ENCODE measurements at places on chromosomes 2 and 18.

DNA sequence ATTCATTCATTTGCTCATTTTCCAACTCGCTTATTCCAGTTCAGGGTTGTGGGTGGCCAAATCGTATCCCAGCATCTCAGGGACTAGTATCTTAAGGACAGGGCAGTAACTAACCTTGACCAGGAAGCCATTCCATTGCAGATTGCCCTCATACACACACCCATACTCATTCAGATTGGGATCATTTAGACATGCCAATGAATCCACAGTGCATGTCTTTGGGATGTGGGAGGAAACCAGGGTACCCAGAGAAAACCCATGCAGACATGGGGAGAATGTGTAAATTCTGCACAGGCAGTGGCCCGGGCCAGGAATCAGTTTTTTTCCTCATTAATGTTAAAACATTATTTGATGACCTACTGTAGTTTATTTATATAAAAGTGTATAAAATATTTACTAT lies 150.7 kb downstream of the USP34 start:
- DNase-seq = no peak

DNA sequence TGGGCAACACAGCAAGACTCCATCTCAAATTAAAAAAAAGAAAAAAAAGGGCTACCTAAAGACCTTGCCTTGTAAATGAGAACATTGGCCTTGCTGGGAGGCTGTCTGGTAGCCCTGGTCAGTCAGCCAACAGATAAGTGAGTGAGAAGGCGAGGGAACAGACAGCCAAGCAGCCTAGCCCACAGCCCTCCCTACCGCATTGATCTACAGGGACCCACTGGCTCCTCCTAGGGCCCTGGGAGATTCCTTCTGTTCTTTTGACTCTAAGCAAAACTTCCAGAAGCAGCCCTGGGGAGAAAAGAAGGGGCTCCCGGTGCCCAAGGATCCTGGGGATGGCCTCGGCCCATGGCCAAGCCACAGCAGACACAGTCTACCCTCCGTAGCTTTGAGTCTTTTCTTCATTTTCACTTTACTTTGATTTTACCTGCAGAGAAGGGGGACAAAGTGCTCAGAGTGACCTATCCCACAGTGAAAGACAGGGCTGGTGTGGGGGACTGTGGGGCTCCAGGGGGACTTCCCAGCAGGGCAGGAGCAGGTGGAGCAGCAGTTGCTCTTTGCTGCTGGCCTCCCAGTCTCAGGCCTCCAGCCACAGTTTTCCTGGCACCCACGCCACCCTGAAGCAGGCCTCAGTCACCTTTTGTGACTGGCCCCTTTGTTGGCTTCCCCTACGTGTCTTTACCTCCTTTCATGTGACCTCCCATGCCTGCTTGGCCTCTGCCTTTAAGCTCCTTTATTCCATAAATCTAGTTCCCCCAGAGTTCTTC lies 5.1 kb downstream of the CEP68 start:
- no peak for DNase-seq

- no peak for DNase-seq
Observed at GRCh38 chr18:76771192-76771799, 51.1 kb upstream of the ZNF236 start.

DNA sequence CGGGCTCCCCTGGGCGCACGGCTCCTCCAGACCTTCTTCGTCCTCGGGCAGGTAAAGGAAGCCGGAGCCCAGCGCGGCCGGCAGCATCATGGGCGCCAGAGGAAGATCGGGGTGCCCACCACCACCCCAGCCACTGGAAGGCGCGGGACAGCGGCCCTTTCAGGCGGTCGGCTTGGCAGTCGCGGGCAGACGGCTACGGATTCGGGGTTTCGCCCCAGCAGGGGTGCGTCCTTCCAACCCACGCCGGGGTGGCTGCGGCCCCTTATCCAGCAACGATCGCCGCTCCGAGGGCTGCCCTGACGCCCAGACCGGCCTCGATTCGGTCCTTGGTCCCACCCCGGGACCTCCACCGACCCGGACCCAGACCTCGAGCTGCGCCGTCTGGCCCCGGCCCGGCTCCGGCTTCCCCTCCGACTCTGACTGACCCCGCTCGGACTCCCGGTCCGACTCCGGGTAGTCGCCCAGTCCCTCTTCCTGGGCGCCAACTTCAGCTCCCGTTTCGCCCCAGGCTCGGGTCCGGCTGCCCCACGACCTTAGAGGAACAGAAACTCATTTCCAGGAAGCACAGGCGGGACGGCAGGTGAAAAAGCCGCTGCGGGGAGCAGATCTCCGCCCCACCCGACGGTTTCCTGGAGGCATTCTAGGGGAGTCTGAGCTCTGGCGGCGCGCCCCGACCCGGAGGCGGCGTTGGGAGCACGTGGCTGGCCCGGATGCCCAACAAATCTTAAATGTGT lies 30.2 kb upstream of the SSB start:
- no peak for DNase-seq

DNA sequence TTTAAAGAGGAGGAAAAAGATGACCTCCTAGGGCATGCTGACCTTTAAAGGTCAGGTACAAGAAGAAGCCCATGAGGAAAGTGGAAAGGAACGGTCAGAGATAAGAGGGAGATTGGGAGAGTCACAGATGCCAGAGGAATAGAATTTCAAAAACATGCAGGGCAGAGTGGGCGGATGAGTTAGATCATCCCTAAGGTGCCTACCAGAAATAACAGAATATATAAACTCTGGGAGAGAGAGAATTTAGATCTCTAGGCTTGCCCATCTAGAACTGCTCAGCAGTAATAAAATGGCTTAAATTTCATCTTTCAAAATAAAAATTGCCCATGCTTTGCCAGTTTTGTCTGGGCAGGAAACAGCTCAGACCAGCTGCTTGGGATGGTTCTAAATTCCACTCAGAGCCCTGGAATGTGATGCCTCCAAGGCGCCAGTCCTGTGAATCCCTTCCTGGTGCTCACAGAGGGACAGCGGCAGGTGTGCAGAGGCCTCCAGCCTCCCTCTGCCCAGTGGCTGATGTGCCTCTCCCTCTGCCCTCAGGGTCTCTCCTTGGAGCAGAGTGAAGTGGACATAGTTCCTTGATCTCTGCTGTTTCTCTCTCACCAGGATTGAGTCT lies 130.9 kb downstream of the ANTXR1 start:
- no peak for DNase-seq

GRCh38 chr2:231680992-231681852 lies 27.1 kb upstream of the PTMA start:
- no peak for DNase-seq

DNA sequence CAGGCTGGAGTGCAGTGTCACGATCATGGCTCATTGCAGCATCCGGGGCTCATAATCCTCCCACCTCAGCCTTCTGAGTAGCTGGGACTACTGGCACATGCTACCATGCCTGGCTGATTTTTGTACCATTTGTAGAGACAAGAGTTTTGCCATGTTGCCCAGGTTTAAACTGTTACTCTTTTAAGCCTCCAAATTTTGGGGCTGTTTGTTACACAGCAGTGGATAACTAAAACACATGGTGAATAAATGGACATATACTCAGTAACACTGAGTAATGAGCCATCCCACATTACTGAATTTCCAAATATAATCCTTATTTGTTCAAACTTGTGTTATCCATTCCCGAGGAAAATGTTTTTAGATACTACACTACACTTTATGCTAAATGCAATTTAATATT lies 9.8 kb downstream of the ADCY3 start:
- DNase-seq = no peak

DNA sequence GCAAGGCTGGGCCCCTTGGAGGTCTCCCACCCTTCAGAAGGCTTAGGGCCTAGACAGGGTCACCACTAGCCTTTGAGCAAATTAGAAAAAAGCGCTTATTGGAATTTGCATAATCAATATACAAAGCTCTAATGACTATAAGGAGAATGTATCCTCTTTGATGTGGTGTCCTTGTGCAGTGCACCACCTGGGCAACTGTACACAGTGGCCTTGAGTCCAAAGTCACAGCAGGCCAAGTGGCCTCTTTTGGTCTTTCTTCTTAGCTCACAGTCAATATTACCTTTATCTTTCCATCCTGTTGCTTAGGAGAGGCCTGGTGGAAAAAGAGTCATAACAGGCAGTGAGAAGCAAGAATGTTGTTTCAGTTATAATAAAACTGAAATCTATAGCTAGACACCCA lies 19.7 kb upstream of the ST3GAL5 start:
- no peak for DNase-seq

DNA sequence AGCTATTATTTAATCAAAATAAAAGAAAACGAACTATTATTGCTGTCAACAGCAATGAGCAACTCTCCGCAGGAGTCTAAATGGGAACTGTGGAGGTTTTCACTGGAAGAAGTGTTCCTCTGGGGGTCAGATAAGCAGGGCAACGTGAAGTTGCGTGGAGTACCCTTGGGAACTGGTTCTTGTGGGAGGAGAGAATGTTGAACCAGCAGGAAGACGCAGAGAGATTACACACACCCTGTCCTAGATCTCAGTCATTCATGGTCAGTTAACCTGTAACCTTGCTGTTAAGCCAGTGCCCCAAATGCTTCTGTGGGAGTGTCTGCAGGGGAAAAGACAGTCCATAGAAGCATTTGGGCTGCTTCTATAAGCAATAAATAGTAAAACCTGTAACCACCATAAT lies 20.4 kb upstream of the CABLES1 start:
- DNase-seq = no peak

GRCh38 chr2:196515051-196515450 lies 124.5 kb upstream of the CCDC150 start:
- DNase-seq = no peak

GRCh38 chr2:53422979-53423378 lies 344.6 kb upstream of the CHAC2 start:
- no peak for DNase-seq

DNA sequence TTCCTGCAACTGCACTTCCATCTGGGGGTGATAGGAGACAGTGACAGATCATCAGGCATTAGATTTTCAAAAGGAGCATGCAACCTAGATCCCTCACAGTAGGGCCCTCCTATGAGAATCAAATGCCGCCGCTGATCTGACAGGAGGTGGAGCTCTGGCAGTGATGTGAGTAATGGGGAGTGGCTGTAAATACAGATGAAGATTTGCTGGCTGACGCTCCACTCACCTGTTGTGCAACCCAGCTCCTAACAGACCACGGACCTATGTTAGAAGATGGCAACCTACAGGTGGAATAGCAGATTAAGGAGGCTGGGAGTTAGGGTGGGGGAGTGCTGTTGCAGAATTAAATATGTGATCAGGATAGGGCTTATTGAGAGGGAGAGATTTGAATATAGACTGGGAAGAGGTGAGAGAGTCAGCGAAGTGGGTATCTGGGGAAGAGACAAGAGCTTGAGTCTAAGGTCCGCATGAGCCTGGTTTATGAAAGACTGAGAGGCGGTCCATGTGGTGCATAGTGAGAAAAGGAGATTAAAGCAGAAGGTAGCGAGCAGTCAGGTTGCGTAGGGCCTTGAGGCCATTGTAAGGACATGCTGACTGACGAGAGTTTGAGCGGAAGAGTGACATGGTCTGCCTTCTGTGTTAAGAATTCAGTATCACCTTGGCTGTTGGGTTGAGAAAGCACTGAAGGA lies 31.3 kb upstream of the TOGARAM2 start:
- no peak for DNase-seq

DNA sequence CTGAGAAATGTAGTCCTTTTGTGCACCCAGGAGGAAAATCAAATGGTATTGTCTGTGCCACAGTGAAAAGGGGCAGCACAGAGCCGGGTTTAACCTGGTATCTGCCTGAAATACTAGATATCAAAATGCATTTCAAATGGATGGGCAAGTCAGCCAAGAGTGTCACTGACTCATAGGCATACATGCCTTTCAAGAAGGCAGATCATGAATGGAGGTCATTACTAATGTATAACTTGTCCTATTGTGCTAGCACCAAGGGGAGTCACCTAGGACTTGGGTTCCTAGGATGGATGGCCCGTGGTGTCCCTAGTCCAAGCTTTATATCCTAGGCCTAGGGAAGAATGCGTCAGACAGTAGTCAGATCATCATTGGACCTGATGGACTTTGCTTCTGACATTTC lies 49.9 kb downstream of the TCF7L1 start:
- no peak for DNase-seq

- DNase-seq = no peak
Observed at GRCh38 chr2:187982668-187983067, 309.0 kb upstream of the GULP1 start.

DNA sequence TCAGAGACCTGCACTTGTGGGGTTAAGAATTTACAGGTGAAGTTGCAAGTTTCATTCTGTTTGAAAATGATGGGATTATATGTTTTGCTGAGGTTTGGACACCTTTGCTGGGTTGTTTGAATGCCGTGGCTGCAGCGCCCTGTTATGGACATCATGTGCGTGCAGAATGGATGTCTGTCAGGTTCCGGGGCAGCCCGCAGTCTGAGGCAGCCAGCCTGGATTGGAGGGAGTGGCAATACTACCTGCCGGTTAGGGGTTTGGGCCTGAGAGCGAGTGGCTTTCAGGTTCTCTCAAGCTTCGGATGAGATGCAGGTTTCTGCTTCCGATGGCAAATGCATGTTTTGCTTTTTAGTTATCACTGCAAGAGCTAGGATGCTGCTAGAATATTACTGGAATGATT lies 1.1 kb downstream of the CASP8 start:
- DNase-seq = no peak

DNA sequence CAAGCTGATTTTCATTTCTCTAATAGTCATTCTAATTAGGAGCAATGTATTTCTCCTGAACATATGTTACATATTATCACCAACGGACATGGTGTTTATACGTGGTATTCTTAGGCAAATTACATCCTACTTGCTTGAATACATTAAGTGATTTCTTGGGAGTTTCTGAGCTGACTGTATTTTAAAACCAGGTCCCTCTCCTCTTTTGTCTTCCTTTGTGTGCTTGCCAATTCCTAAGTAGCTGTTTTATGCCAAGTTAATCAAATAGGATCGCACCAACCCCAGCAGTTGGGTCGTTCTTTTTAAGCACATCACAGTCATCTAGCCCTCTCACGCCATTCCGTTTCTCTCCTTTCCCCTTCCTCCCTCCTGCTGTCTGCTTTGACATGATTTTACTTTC lies 75.4 kb upstream of the MAP2 start:
- no peak for DNase-seq

- no peak for DNase-seq
Observed at GRCh38 chr18:30486856-30487255, 555.7 kb downstream of the DSC3 start.

- no peak for DNase-seq
Observed at GRCh38 chr2:28442328-28442727, 49.7 kb downstream of the FOSL2 start.

- DNase-seq = no peak
Observed at GRCh38 chr2:159650574-159650973, 34.2 kb upstream of the BAZ2B start.

DNA sequence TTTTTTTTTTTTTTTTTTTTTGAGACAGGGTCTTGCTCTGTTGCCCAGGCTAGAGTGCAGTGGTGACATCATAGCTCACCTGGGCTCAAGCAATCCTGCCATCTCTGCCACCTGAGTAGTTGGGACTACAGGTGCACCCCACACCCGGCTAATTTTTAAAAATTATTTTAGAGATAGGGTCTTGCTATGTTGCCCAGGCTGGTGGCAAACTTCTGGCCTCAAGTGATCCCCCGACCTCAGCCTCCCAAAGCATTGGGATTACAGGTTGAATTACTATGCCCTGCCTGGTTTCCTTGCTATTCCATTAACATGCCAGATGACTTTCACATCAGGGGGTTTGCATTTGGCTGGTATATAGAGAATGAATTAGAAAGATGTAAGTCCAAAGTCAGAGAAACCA lies 253.2 kb downstream of the CAMKMT start:
- DNase-seq = no peak

All from stimulated activated CD8-positive, alpha-beta memory T cell treated with anti-CD3 and anti-CD28 coated beads, Interleukin-7, amount 100 ng/mL, for 1 hour (primary cell).